NCI-H1092 (cell line): ENCODE measurements at places on chromosomes 2 and 18.
A peak's percentile ranks its signal among the peaks of the same experiment; 100 is the strongest.

DNA sequence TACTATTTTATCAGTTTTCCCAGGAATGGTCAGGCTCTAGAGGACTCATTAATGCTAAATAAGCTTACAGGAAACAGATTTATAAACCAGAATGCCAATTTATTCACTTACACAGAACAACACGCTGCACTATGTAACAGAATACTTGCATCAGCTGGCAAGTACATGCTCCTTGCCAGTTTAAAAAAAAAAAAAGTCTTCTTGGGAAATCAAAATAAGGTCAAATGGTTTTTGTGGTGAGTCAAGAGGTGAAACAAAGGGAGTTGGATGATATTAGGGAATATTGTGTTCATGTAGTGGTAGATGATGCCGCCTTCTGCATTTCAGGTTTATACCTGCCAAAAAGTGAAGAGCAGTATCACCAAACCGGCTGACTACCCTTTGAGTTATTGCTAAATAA is 1322.1 kb upstream of the ZEB2 start:
- DNase-seq = no peak

- peak; percentile 63 for DNase-seq
Measured at GRCh38 chr2:180125245-180125962, 118.3 kb upstream of the CWC22 start.

DNA sequence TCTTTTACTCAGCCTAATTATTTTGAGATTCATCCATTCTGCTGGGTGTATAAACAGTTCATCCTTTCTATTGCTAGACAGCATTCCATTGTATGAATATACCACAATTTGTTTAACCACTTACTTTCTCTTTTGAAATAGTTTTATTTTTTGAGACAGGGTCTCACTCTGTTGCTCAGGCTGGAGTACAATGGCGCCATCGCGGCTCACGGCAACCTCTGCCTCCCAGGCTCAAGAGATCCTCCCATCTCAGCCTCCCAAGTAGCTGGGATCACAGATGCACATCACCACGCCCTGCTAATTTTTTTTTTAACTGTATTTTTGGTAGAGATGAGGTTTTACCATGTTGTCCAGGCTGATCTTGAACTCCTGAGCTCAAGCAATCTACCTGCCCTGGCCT is 54.5 kb downstream of the USP37 start:
- no peak for DNase-seq

GRCh38 chr2:9968553-9969497 is 17.3 kb downstream of the GRHL1 start:
- no peak for DNase-seq

DNA sequence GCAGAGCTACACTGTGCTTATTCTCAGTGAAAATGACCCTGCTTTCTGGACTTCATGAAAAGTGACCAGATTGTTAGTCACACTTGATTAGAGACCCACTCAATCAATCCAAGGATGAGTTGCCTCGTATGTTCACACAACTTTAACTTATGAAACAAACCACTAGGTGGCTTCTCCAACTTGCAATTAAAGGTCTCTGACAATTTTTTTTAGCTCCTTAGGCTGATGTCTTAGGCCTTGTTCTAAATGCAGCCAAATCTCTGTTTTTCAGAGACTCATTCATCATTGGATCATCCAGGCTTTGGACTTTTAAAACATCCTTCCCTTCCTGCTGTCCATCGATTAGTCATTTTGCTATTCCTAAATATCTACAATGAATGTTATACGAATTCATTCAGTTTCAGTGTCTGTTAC is 63.4 kb downstream of the MREG start:
- peak; percentile 4 for DNase-seq

GRCh38 chr18:3583873-3584247 is 133.9 kb downstream of the TGIF1 start:
- no peak for DNase-seq

DNA sequence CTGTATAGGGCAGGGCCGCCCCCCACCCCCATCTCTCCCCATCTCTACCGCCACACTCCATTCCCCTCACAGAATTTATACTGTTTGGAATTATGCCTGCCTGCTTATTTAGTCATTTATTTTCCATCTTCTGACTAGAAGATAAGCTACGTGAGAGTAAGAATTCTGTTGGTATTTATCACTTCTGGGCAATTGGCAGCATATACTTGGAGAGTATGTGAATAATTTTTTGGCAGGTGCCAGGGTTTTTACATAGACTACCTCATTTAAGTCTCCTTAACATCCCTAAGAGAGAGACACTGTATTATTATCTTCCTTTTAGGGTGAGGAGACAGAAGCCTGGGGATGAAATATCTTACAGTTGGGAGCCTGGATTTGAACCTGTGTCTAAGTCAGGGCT is 45.0 kb downstream of the SLC4A1AP start:
- no peak for DNase-seq
